ENCODE measurements at places on chromosomes 12 and 14. TPM values are rescaled to one million over a fixed set of nuclear protein-coding genes. Genes with fewer than 3 reads are reported as not detected.
A peak's percentile ranks its signal among the peaks of the same experiment; 100 is the strongest.

The VSX2 gene
- not detected for total RNA-seq

The SLC17A8 gene
- 0.30 TPM for total RNA-seq

- DNase-seq: peak; percentile 45
Observed at GRCh38 chr14:104967386-104968152, 10.6 kb downstream of the AHNAK2 start.

GRCh38 chr14:101927859-101928258, 36.5 kb upstream of the DYNC1H1 start:
- DNase-seq: no peak

GRCh38 chr14:75453817-75454434, 26.1 kb downstream of the JDP2 start:
- no peak for DNase-seq
